ENCODE measurements at places on chromosomes 7 and 10.

GRCh38 chr7:28165961-28166955, 14.3 kb downstream of the JAZF1 start:
- no peak for DNase-seq

- DNase-seq = no peak
Observed at GRCh38 chr7:135684136-135684535, 21.8 kb downstream of the STMP1 start.

GRCh38 chr7:137399827-137400823, 56.6 kb upstream of the PTN start:
- no peak for DNase-seq

DNA sequence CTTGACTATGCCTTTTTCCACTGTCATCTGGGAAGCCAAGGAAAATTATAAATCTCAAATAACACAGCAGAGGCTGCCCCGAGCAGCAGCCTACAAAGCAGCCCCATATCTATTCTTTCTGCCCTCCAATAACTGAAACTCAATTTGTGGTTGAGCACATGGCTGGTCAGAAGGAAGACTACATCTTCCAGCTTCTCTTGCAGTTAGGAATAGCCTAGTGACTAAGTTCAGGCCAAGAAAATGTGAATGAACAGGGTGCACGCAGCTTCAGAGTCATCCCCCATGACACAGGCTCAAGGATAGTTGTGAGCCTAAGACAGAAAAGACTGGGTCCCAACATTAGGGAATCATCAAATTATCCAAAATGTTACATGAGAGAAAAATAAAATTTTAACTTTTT, 42.3 kb downstream of the CHCHD3 start:
- DNase-seq = no peak

DNA sequence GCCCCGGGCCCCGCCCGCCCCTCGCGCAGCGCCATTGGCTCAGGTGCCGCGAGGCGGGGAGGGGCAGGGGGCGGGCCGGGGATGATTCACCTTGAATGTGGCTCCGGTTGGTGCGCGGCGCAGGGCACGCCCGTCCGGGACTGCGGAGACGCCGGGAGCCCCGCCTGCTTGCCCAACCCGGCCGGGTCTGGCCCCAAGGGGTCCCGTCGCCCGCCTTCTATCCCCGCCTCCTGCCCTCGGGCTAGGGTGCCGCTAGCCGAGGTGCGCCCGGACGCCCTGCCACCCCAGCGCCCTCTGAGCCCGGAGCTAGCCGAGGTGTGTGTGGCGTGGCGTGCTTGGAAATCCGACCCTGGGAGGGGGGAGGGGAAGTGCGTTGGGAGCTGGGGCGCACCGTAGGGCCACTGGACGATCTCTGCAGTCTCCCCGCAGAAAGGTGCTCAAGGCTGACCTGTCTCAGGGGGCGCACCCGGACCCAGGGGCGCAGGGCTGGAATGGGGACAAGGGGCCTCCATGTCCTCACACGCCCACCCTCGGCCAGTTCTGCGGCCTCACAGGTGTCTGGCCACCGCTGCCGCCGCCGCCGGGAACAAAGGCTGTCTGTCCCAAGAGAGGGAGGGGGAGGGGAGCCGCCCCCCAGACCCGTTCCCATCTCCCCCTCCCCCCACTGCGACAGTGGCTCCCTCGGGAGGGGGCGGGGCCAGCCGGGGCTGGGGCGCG, 168.9 kb downstream of the NRF1 start:
- DNase-seq = peak; percentile 75

GRCh38 chr7:6165075-6165474, 107.3 kb downstream of the CYTH3 start:
- no peak for DNase-seq

DNA sequence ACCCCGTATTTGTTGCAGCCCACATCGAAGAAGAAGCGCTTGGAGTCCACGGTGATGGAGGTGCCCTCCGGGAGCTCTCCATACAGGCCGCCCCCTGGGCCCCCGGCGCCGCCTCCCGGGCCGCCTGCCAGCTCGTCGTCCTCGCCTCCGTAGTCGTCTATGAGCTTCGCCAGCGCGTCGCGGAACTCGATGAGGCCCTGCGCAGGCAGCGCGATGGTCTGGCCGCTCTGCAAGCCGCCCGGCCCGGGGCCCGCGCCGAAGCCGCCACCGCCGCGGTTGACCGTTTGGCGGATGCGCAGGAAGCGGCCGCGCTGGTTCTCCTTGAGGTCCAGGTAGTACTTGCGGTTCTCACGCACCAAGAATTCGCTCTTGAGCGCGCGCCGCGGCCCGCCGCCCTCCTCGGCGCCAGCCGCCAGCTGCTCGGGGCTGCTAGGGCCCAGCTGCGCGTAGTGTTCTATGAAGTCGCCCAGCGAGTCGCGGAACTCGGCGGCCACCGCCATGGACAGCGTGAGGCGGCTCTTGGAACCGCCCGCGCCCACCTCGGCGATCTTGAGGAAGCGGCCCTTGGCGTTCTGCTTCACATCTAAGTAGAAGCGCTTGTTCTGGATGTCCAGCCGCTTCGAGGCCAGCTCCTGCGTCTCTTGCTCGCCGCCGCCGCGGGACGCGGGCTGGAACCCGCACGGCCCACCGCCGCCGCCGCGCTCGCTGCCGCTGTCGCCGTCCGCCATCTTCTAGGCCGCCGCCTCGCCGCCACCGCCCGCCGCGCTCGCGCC, 523 bp downstream of the PURB start:
- DNase-seq = peak; percentile 49

GRCh38 chr7:36260481-36260880, 107.4 kb downstream of the EEPD1 start:
- DNase-seq = no peak

- DNase-seq = no peak
Observed at GRCh38 chr7:126780993-126781392, 471.7 kb downstream of the GRM8 start.

DNA sequence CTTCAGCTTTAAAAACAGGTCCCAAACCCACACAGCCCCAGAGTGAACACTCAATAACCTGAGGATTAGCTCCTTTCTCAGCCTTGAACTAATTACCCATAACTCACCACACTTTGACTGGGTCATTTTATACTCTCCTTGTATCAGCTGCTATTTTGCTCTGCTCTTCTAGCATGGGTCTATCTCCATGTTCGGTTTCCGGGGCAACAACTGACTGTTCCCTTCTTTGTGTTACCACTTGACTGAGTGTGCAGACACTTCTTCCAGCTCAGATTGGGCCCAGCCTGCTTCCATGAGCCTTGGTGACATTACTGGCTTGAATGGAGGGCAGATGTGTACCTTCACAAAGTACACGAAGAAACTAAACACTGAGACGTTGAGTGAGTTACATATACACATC, 31.5 kb upstream of the PRPS1L1 start:
- DNase-seq = no peak

Measured in activated CD4-positive, alpha-beta T cell treated with anti-CD3 and anti-CD28 coated beads, Interleukin-2, amount 50 U/mL, for 1 hour (primary cell).